ENCODE measurements at places on chromosomes 7 and 10. TPM values are rescaled to one million over a fixed set of nuclear protein-coding genes. Genes with fewer than 3 reads are reported as not detected.

DNA sequence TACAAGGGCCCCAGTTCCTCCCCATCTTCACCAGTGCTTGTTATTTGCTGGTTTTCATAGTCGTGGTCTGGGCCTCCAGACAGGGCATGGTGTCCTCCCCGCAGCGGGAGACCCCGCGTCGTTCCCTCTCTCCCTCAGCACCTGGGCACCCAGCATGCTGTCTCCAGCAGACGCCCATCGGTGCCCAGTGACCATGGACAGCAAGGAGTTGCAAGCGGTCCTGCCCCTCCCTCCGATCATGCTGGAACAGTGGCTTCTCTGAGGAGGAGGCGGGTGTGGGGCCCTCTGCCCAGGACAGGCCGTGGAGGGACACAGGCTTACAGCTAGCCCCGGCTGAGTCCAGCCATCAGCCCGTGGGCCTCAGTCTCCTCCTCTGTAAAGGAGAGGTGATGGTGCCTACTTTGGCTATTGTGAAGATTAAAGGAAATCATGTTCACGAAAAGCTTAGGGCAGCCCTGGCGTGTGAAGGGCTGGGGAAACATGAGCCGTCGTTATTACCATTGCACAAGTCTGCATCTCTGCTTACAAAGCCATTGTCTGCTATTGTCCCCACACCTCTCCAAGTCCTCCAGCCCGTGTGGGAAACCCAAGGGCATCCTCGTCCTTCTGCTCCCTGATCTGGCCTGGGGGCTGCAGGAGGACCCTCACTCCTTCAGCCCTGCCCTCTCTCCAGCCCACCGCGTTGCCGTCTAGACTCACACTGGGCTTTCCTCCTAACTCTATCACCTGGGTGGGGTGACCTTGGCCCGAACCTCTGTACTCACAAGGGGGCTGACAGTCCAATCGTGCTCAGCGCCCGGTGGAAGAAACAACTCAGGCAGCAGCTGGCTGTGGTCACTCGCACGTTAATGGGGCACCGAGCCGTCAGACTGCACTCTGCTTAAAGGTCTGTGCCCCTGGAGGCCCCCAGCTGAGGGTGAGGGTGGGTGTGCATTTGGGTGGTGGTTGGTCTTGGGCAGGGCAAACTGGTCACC, 29.9 kb downstream of the EN2 start:
- H3K27me3 ChIP-seq = peaks cover 30% of the 10 kb centered on the region

DNA sequence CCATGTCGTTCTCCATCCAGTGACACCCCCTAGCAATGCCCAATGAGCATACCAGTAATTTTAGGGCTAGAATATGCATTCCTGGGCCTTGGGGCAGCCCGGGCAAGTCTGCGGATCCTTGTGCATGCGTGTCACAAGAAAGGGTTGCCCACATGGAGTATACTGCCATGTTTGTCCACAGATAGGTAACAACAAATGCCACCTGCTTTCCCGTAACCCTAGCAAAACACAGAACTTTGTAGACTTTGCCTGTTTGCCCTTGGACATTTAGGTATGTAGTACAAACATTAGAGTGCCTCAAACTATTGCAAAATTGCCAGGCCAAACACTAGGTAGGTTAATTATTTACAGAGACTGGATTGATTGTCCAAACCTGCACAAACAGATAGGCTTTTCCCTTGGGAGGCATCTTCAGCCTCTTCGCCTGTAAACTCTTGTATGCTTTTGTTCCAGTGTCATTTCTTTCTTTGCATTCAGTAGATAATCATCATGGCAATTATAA, 117.0 kb downstream of the ADCY1 start:
- H3K36me3 ChIP-seq = peaks cover 42% of the 10 kb centered on the region
- no peak overlapping the region for H3K4me3 ChIP-seq

- DNase-seq = no peak
- no peaks in the 10 kb centered on the region for H3K27me3 ChIP-seq
- H3K36me3 ChIP-seq = peaks cover 2% of the 10 kb centered on the region
These were observed 146.9 kb upstream of the ZMIZ1 start for GRCh38 chr10:78921895-78922294.

GRCh38 chr10:113644185-113645120, 19.4 kb downstream of the NRAP start:
- peak; percentile 24 for DNase-seq
- H3K27me3 ChIP-seq = no peaks in the 10 kb centered on the region
- peaks cover 6% of the 10 kb centered on the region for H3K4me1 ChIP-seq
- H3K27ac ChIP-seq = no peak overlapping the region
- H3K36me3 ChIP-seq = no peaks in the 10 kb centered on the region

- peak overlapping the region; percentile 99 for H3K4me3 ChIP-seq
- no peak for DNase-seq
- peak overlapping the region; percentile 100 for H3K27ac ChIP-seq
- H3K36me3 ChIP-seq = no peaks in the 10 kb centered on the region
- peaks cover 10% of the 10 kb centered on the region for H3K4me1 ChIP-seq
These were observed 1.5 kb upstream of the FMC1 start for GRCh38 chr7:139339698-139340036.

- no peak overlapping the region for H3K4me3 ChIP-seq
- H3K36me3 ChIP-seq = no peaks in the 10 kb centered on the region
- H3K27me3 ChIP-seq = no peaks in the 10 kb centered on the region
- peaks cover 50% of the 10 kb centered on the region for H3K4me1 ChIP-seq
- peak overlapping the region; percentile 71 for H3K27ac ChIP-seq
These were observed 64.0 kb upstream of the TRIM8 start for GRCh38 chr10:102580230-102580629.

GRCh38 chr7:105875505-105875904, 894 bp downstream of the ATXN7L1 start:
- H3K27me3 ChIP-seq = peaks cover 12% of the 10 kb centered on the region
- H3K36me3 ChIP-seq = no peaks in the 10 kb centered on the region
- peak overlapping the region; percentile 87 for H3K4me3 ChIP-seq
- no peak overlapping the region for H3K27ac ChIP-seq
- peaks cover 13% of the 10 kb centered on the region for H3K4me1 ChIP-seq

The RPEL1 gene
- total RNA-seq = 0.11 TPM

The SEMA4G gene
- 8.6 TPM for total RNA-seq

The AFAP1L2 gene
- total RNA-seq = 48.3 TPM
